NCI-H2081 (cell line): ENCODE measurements at places on chromosomes 3 and 15.
A peak's percentile ranks its signal among the peaks of the same experiment; 100 is the strongest.

- no peak for DNase-seq
Measured at GRCh38 chr15:70812827-70813364, 41.1 kb downstream of the LARP6 start.

DNA sequence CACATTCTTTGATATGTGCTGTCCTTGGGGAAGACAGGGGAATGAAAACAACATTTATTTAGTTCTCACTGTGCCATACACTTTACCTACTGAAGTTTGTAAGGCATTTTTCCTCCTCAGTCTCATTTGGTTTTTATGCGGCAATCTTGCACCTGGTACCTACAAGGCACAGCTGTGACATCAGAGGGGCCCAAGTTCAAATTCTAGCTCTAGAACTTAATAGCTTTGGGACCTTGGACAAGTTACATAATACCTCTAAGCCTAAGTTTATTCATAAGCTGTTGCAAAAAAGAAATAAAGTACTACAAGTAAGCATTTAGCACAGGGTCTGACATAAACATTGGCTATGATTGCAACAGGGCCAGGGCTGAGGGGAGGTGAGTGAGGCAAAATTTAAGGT is 5.6 kb upstream of the FAM81A start:
- no peak for DNase-seq

- DNase-seq: no peak
Measured at GRCh38 chr15:25783607-25784540, 79.3 kb downstream of the ATP10A start.

DNA sequence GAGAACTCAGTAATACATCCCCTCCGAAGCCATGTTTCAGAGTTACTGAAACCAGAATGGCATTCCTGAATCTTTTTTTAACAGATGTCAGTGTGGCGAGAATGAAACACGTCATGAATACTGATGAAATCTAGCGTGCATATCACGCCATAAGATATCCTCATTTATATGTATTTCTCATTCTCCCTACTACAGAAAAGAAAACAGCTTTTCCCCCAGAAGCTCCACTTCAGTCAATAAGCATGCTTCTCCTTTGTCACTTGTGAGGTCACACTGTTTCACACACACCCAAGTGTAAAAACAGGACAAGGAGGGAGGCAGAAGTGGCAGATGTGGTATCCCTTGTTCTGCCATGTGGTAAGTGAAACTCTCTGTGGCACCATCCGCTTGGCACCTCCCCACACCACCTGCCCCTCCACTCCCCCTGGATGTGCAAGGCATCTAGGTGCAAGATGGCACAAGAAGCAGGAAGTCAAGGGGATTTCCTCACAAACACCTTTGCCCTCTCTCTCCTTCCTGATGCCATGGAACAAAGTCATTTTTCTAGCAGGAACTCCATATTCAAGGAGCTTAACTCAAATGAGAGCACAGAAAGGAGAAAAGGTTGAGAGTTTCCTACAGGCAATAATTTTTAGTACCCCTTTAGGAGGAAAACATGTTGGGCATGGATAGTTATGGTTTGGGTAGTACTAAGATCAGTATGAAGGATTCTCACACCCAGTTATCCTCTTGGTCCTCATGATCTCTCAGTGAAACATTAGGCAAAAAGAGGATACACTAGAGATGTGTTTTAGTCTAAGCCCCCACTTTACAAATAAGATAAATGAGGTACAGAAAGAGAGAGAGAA is 47.5 kb upstream of the FRMD4B start:
- DNase-seq: no peak

DNA sequence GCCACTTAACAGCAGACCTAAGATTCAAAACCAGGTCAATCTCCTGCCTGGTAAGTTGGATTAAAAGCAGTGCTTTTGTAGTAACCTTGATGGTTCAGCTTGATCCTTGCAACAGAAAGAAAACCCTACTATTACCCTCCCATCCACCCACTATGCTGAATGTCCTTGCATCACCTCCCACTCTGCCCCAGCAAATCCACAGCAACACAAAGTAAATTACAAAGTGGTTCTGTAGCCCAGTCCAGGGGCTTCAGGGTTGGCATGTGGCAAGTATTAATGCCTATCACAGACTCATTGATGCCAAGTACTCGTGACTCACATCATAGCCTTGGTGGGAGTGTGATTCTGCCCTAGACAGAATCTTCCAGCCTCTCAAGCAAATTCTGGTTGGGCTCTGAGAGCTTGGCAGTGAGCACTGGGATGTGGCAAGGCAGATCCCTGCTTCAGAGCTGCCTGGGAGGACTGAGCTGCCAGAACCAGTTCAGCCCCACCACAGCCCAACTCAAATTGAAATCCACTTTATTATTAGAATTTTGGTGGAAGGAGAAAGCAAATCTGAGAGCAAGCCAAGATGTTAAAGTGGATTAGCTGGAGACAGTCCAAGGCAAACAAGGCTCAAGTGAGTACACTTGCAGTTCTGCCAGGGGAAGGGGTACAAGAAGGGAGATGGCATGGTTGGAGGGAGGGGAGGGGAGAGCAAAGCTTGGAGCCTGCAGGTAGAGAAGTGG is 225.8 kb upstream of the UMPS start:
- DNase-seq: peak; percentile 30

GRCh38 chr3:134693804-134694203 is 43.0 kb upstream of the KY start:
- DNase-seq: no peak
